ENCODE measurements at places on chromosomes 2 and 18.

GRCh38 chr18:51074605-51075004, 44.6 kb downstream of the SMAD4 start:
- no peak for DNase-seq

DNA sequence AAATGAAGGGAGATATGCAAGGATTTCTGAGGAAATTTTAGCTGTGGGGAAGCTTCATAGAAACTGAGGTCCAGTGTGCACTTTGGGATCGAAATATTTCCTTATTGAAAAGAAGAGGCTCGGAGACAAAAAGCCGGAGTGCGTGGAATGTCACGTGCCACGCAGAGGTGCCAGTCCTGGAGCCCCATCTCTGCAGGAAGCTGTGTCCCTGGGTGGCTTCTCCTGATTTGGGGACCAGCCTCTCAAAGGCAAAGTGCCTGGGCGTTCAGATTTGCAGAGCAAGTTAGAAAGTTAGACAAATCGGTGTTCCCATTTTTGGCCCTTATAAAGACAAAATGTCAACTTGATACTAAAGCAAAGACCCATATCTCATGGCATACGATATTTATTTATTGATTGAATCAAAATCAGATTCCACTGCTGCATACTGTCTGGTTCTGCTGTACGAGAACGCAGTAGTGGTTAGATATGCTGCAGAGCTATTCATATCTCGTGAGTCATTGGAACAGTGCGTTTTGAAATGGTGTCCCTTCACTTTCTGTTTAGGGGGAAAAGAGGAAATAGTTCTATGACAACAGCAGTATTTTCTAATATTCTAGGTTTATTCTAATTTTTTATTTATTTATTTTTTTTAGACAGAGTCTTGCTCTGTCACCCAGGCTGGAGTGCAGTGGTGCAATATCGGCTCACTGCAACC, 9.1 kb upstream of the ATG16L1 start:
- no peak for DNase-seq

DNA sequence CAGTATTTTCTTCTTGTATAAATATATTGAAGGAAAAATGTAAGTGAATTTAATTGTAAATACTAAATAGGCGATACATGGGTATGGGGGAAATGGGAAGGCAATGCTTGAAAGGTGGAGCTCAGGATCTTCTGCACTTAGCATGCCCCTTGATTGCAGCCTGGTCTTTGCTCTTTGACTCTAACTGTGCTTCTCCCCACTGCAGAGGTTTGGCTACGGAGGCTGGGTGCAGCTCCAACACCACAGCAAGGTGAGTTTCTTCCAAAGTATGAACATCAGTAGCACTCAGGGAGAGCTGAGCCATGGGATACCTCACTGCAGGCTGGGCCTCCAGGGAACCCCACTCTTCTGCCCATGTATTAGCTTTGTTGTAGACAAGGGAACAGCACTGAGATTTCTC, 6.6 kb downstream of the ACMSD start:
- DNase-seq = no peak

DNA sequence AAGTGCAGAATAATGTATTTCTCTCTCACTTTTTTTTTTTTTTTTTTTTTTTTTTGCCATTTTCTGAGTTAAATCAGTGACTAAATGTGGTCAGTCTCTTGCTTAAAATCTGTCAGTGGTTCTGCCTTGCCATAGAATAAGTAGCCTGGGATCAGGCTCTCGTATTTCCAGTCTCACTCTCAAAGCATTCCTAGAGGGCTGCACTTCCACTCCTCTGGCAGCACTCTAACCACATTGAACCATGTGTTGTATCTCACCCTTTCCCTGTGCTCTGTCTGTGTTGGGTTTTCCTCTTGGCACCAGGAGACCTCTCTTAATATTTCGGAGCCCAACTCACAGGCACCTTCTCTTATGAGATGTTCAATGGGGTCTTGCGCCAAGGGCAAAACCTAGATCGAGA, 304.4 kb downstream of the CTNNA2 start:
- no peak for DNase-seq

DNA sequence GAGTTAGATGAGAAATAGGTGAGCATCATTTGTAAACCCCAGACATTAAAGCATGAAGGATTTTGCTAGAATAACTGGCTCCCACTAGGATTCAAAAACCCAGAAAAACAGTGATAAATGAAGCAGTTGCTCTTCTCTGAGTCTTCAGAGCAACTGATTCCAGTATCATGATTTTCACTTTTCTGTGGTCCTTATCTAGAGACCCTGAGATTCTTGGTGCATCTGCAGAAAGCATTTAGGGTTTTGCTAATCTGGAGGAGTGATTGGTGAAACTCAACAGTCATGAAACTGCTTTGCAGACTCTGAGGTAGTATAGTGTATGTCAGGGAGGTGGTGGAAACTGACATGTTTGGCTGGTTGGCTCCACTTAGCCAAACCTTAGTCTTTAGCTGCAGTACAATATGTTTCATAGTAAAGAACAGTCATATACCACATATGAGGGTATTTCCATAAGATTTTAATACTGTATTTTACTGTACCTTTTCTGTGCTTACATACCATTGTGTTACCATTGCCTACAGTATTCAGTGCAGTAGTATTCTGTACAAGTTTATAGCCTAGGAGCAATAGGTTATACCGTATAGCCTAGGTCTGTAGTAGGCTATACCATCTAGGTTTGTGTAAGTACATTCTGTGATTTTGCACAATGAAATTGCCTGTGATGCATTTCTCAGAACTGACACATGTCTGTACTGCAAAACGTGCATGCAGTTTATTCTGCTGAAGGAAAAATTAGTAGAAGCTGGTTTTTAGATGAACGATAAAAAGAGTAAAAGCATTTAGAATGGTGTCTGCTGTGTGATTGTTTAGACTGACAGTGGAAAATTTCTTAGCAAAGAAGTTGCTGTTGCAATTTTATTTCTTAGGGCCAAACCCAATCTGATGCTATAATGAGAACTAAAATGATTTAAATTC, 23.8 kb downstream of the EML4 start:
- no peak for DNase-seq

DNA sequence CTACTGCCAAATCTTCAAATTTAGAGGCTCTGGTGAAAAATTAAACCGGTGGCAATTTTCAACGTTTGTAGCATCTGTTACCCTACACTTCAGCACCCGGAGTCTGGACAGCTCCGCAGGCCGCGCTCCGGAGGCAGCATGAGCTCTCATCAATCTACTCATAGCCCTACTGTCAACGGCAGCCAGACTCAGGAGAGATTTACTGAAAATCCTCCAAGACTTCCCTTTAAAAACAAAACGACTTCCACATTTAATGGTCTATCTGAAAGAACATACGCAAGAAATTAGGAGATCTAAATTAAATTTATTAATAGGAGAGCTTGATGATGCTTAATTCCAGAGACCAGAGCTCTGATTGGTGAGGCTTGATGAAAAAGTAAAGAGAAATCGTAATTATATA, 970 bp upstream of the ADCYAP1 start:
- peak; percentile 54 for DNase-seq

GRCh38 chr2:118687192-118687591, 160.3 kb downstream of the EN1 start:
- no peak for DNase-seq

GRCh38 chr2:64325477-64325851, 128.5 kb upstream of the LGALSL start:
- no peak for DNase-seq

- DNase-seq = no peak
Measured at GRCh38 chr2:113692698-113693428, 63.6 kb downstream of the SLC35F5 start.

- DNase-seq = no peak
Measured at GRCh38 chr2:156192468-156192867, 140.1 kb downstream of the NR4A2 start.

- no peak for DNase-seq
Measured at GRCh38 chr2:111028720-111029119, 92.0 kb upstream of the BCL2L11 start.

DNA sequence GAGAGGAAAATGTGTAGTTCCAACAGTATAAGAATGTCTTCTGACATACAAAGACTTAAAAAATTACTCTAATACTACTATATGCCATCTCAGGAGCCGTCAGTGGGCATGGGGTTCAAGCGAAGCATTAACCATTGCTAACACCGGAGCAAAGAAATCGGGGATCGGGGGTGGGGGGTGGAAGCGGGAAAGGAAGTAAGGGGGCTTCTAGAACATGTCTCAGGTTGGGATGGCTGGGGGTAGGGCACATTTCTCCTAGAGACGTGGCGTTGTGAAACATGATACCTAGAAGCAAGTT, 702 bp downstream of the LMAN1 start:
- peak; percentile 72 for DNase-seq

DNA sequence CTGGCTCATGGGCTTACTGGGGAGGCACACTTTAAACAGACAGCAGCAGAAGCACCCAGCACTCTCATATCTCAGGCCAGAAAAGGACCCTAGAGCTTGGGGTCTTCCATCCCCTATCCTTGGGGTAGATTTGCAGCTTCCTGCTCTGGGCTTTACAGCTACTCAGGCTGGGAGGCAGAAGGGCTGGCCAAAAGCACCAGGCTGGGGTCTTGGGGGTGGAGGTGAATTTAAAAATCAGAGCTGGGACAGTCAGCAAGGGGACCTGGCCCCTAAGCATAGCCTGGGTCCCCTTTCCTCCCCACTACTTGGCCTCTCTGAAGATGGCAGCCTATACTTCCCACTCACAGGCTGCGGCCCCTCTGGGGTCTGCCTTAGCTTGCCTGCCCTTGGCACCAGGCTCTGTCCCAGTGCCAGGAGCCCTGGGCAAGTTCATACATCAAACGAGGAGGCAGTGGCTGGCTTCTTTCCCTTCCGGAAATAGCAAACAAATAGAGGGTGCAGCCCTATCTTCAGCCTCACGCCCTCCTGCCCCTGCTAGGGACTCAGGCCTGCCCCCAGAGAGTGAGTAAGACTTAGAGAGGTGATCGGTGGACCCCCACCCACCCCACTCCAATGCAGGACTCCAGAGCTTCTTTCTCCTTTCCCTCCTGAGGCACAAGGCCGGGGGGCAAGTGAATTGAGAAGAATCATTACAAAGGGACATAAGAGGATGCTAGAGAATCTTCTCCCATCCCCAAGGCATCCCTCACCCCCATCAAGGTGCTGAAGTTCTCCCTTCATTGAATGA, 26.0 kb upstream of the TNS1 start:
- DNase-seq = no peak

GRCh38 chr2:48715956-48716355, 39.6 kb downstream of the LHCGR start:
- DNase-seq = peak; percentile 69

- no peak for DNase-seq
Measured at GRCh38 chr2:11811036-11811654, 64.7 kb downstream of the LPIN1 start.

DNA sequence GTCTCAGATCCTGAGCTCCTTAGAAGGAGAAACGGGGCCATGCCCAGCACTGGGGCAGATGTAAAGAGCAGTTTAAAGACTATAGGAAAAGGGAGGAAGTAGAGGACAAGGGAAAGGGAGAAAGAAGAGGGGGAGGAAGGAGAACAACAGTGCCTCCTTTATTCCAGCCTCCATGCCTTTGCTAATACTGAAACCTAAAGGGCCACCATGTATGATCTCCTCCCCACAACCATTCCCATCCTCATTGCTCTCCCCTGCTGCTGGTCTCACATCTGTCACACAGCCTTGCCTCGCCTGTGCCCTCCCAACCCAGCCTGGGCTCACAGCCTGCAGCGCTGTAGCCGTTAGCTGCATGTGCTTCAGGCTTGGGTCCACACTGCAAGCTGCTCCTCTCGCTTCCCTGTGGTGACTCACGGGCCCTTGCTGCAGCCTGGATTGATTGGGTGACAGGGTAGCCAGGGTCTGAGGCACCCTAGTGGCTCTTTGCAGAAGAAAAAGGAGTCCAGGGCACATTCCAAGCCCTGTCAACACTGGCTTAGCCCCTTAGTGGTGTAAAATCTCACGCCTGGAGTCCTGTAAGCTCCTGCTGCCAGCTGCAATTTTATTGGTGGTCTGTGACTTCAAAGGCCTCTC, 281.9 kb downstream of the SRBD1 start:
- DNase-seq = peak; percentile 38

DNA sequence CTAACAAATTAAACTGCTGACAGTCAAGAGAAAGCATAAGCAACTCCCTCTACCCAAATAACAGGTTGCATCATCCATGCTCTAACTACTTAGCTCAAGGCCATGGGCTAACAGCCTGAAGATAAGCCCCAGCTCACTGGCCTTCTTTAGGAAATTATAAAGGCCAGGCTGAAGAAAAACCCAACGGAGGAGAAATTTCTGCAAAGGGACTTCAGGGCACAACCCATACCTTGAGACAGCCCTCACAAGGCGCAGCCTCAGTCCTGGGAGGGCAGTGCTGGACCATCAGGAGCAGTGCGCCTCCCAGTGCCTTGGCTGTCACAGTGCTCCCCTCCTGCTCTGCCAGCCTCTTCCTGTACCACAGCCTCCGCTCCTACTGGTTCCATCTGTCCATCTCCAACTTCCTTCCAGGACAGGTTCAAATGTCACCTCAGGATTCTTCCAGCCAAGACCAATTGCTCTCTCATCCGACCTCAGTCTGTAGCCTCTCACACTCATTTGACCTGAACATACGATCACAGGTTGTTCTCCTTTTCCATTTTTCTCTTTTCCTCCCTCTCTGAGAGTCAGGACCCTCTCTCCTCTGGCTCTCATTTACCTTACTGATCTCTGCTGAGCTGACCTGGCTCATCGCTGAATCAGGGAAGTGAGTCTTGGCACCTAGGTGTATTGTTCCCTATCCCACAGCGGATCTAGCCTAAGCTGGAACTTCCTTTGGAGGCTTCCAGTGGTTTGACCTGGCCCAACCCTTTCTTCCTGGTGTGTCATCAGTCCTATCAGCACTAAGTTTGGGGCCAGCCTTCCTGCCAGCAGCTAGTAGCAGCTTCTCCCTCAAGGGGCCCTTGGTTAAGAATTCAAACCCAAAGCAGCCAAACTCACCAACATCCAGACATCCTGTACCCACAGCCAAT, 1.9 kb downstream of the MCFD2 start:
- DNase-seq = peak; percentile 50

DNA sequence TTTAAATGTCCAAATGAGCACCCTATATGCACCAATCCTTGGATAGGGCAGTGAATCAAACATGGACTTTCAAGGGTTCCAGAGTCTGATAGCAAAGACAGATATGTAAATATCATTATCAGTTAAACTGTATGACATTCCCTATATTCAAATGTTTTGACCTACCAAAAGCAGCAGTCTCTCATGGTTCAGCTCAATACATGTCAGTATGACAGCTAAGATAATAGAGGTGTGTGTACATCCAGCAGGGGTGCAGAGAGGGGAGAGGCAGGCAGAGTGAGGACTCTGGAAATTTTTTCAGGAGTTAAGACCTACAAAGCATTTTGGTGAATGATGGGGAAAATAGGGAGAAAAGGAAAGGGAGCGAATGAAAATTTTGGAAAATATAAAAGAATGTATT, 106.3 kb downstream of the MYO3B start:
- DNase-seq = no peak

GRCh38 chr18:47997338-47997780, 66.9 kb upstream of the SMAD2 start:
- no peak for DNase-seq

DNA sequence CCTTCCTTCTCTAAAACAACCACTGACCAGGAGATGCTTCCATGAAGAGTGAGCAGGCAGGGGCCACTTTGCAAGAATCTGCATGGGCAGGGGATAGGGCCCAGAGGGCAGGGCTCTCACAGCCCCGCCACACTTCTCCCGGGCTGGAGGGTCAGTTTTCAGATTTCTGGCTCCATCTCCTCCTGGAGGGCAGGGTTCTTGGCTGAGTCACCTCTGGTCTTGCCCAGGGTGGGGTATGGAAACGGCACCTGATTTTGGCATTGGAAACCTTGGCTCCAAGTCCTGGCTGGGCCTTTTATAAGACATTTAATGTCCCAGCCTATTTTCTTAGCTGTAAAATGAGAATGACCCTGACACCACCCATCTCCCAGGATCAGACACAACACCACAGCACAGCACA, 27.6 kb upstream of the ASPRV1 start:
- no peak for DNase-seq

Measured in fibroblast of upper back skin (primary cell).